ENCODE measurements at places on chromosomes 7 and 10. TPM values are rescaled to one million over a fixed set of nuclear protein-coding genes. Genes with fewer than 3 reads are reported as not detected.
A peak's percentile ranks its signal among the peaks of the same experiment; 100 is the strongest.

DNA sequence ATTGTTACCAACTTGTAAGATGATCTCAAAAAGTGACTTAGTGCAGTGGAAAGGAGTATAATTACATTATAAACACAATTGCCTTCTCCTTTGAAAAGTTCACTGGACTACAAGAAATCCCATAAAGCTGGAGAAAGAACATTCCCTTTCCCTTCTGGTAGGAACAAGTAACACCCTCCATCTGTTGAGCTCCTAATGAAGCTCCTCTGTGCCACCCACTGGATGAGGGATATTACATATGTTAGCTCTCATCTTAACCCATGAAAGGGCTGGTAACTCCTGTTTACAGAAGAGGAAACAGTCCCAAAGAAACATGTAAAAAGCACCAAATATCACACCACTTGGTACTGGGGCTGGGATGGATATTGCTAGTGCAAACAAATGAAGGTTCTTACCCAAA lies 8.1 kb downstream of the PGAM1 start:
- DNase-seq, result no peak

FAM25G gene
- total RNA-seq, result not detected

- DNase-seq, result no peak
Measured at GRCh38 chr10:124217031-124217430, 123.6 kb upstream of the CHST15 start.

- DNase-seq, result no peak
Measured at GRCh38 chr7:27164367-27165088, 809 bp downstream of the HOXA9 start.

- no peak for DNase-seq
Measured at GRCh38 chr10:96747734-96748550, 27.6 kb upstream of the PIK3AP1 start.

DNA sequence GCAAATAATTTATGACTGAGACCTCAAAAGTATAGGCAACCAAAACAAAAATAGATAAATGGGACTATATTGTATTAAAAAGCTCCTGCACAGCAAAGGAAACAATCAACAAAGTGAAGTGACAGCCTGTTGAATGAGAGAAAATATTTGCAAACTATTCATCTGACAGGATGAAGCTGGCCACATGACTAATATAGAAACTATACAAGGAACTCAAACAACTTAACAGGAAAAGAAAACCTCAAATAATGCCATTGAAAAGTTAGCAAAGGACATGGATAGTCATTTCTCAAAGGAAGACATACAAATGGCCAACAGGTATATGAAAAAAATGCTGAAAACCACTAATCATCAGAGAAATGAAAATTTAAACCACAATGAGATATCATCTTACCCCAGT lies 245.1 kb downstream of the STK31 start:
- no peak for DNase-seq

DNA sequence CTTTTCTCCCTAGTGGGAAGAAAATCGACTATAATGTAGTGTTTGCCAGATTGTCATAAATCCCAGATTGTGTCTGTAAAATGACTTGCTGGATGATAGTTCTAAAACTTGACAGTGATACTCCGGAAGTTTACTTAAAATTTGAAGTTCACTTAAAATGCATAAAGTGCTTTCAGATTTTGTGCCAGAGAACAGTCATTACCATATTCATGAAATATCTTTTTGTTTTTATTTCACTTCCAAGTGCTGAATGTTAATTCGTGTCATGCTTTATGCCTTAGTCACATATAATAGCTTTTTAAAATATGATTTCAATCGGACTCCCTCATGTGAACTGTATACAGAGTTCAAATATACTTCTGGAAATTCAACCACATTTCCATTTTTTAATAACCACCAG lies 30.4 kb downstream of the PRPF18 start:
- no peak for DNase-seq

RGS10 gene
- 4.8 TPM for total RNA-seq

FLNC gene
- 601 TPM for total RNA-seq

- no peak for DNase-seq
Measured at GRCh38 chr10:33109384-33109783, 151.4 kb upstream of the ITGB1 start.

- no peak for DNase-seq
Measured at GRCh38 chr7:130611218-130611617, 57.3 kb downstream of the COPG2 start.

DNA sequence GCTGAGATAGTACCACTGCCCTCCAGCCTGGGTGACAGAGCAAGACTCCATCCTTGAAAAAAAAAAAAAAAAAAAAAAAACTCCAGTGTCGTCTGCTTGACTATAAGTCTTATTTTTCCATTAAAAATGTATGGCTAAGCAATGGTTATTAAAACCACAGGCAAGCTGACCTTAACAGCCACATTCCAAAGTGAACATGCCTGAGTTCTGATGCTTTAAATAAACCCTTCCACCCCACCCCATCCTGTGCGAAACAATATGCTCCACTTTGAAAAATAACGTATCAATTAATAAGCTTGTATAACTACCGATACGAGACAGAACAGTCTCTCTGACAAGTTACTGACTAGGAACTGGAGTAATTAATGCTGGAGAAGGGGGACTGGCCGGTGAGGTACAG lies 63.7 kb downstream of the LARP4B start:
- no peak for DNase-seq

DNA sequence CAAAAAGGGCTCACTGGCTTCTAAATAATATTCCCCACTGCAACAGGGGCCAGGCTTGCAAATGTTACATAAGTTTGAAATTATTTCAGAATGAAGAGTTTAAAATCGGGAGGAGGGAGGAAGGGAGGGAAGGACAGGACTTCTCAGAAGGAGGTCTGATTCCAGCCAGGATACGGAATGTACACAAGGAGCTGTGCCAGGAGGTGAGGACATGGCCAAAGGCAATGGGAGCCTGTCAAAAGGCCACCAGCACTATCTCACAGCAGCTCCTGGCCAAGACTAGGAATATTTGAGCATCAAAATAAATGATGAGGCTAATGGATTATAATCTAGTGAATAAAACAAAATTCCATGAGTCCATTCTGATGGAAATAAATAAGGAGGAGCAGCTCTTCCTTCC lies 18.6 kb upstream of the DRGX start:
- no peak for DNase-seq

IRF5 gene
- total RNA-seq, result 1.9 TPM

DNA sequence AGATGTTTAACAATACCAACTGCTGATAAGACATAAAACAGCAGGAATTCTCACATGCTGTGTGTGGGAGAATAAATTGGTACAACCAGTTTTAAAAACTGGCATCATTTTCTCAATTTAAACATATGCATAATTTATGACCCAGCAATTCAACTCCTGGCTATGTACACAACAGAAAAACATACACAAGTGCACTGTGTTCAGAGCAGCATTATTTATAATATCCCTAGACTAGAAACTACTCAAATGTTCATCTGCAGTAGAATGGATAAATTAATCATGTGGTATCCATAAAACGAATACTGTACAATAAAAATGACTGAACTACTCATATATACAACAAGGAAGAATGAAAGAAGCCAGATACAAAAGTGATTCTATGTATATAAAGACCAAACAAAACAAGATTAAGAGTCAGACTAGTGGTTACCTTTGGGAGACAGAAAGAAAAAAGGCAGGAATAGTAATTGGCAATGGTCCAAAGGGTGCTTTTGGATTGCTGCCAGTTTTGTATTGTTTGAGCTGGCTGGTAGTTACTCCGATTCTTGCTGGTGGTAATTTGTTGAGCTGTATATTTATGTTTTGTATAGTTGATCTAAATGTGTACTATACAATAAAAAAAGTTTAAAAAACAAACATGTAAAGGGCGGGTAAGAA lies 306.0 kb downstream of the TFEC start:
- no peak for DNase-seq

ANKRD22 gene
- not detected for total RNA-seq

DNA sequence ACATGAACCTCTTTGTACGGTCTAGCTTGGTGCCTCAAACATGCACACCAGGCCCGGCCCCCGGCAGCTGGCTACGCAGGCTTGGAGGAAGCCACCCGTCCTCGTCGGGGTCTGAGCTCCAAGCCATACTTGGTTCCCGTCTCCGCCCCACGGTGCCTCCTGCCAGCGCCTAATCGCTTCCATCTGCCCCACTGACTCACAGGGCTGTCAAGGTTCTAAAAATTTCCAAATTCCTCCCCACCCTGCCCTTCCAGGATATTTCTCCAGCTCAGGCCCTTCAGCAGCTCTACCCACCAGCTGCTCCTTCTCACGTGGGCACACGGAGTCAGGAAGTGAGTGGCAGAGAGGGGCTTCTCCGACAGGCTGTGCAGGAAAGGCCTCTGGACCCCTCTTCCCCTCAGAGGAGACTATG lies 38.8 kb downstream of the TMEM270 start:
- no peak for DNase-seq

MEOX2 gene
- total RNA-seq, result 7.4 TPM

- DNase-seq, result peak; percentile 96
Measured at GRCh38 chr10:102461187-102462054, 10.1 kb upstream of the C10orf95 start.

DNA sequence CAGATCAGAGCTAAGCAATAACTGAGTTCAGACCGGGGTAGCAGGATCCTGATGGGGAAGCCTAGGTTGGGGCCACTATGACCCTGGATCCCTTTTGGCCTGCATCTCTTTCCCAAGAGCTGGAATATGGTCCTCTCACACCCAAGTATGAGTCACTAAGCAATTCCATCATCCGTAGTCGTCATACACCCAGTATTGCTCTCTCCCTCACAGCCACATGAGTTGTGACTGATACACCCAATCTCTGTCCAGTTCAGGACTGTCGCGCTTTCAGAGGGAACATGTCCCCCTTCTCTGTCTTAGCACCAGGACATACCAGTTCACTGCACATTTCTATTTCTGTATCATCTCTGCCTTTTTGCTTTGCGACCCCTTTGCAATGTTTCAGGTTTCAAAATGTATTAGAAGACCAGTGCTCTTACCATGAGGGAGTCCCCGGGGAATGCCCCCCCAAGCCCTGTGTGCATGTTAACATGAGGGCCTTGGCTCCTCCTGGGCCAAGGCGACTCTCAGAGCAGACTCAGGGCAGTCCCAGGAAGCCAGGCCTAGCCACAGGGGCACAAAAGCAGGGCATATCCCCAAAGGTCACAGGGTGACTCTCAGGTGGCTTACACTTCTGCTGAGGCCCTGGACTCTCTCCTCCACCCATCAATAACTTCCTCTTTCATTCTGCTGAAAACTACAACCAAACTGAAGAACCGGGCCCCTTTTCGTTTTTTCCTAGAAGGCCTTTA lies 75.3 kb upstream of the SAMD8 start:
- no peak for DNase-seq

DNA sequence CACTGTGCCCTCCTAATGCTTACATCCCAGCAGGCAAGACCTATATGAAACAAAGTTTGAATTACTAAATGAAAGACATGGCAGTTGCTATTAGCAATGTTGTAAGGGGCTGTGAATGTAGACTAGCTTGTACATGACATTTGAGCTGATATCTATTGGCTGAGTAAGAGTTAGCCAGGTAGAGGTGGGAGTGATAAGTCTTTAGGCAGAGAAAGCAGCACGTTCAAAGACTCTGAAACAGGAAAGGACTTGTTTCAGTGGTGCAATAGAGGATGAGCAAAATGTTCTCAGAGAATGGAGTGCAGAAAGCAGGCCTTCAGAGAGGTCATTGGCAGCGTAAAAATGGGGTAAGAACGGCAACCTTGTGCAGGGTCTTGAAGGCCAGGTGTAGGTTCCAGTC lies 687.6 kb downstream of the AUTS2 start:
- DNase-seq, result no peak

DNA sequence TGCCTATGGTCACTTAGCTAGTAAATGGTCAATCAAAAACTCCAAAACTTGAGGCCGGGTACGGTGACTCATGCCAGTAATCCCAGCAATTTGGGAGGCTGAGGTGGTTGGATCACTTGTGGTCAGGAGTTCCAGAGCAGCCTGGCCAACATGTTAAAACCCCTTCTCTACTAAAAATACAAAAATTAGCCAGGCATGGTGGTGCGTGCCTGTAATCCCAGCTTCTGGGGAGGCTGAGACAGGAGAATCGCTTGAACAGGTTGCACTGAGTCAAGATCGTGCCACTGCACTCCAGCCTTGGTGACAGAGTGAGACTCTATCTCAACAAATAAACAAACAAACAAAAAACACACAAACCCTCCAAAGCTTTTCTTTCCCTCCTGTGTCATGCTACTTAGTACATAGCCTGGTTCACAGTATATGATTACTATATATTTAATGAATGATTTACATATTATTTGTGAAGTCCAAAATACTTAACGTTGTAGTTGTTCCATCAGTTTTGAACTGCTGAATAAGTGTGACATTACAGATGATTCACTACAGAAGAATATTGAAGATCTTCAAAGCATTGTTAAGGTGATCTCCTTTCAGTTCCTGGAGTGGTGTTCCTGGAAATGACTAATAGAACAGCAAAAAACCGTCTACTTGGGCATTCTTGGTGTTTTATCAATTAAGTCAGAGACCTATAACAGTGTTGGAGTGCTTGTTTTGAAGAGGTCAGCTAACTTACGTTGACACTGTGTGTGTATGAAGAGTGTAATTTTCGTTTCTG lies 72.9 kb downstream of the ADK start:
- no peak for DNase-seq

DNA sequence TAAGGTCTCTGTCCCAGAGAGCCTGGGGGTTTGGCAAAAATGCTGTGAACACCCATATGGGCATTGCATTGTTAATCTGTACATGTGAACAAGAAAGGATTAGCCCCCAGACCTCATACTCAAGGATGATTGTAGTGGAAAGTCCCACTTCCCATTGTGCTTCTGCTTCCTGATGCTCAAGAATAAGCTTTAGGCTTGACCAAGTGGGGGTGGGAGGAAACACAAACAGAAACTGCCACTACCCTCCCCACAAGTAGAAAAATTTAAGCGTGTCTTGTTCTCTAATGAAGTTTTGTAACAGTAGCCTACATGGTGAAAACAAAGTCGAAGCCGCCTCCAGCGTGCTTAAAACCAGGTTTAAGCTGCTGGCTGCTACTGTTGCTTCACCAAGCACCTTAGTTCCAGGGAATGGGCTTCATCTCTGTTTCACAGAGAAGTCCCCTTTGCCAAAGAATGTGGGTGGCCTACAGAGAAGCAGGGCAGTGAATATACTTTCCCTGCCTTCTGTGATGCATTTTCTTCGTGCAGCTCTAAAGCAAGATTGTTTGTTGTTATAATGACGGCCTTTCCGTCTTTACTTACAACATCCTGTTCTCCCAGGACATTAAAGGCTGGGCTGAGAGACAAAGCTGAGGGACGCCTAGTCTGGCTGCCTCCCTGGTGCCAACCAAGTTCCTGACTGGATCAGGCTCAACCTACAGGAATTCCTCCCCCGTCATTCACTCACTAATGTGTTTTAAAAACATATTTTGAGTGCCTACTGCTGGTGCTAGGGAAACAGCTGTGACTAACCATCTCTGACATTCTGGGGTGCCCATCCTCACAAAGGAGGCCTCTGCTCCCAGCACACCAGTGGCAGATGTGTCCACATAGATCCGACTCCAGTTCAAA lies 32.1 kb upstream of the CCSER2 start:
- no peak for DNase-seq

All from Right ventricle myocardium superior (tissue), 1 donor.